Smooth muscle cell of the brain vasculature (primary cell): ENCODE measurements at places on chromosomes 7 and 10.
A peak's percentile ranks its signal among the peaks of the same experiment; 100 is the strongest.

GRCh38 chr10:45548068-45548467, 124.5 kb downstream of the ZFAND4 start:
- DNase-seq, result no peak

DNA sequence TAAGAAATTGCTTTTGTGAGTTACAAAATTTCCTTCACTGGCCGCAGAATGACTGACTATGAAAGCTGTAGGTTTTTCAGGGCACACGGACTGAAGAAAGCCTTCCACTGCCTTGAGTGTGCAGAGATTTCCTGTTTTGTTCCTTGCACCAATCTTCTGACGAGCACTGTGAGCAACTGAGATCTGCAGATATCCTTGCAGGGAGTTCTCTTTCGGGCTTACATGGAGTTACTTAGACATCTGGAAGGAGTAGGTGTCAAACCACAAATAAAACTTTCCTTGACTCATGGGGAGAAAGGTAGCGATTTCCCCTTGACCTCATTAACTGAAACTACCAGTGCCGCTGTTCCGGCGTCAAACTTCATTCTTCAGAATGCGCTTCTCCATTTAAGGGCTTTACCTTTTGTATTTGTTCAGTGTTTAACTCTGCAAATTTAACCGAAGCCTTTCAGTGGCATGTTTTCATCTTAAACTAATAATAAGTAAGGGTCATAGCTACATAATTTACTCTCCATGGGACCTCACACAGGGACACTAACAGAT, 1175.3 kb downstream of the GATA3 start:
- DNase-seq, result no peak

DNA sequence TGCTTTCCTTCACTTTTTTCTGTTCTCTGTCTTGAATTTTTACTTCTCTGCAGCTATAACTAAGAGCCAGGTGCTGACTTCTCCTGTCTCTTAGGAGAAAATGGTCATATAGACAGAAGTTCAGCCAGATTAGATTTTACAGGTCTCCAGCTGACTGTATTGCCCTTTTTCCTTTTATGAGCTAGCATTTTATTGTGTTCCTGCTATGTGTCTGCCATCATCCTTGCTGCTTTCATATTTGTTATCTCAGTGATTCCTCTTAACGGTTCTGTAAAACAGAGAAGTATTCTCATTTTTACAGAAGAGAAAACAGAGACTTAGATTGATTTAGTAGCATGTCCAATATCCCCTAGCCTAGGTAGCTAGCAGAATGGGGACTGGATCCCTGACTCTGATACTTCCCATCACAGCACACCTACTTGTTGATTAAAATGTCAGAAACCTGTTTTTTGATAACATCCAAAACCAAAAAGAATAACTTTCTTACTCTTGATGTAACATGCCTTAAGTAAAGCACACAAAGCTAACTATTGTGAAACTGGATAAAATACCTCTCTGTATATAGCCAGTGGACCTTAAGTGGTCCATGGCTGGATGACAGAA, 5.2 kb downstream of the KAT6B start:
- no peak for DNase-seq

- no peak for DNase-seq
Measured at GRCh38 chr7:15753887-15754579, 67.5 kb upstream of the MEOX2 start.

GRCh38 chr7:103425177-103425576, 20.8 kb downstream of the SLC26A5 start:
- no peak for DNase-seq

DNA sequence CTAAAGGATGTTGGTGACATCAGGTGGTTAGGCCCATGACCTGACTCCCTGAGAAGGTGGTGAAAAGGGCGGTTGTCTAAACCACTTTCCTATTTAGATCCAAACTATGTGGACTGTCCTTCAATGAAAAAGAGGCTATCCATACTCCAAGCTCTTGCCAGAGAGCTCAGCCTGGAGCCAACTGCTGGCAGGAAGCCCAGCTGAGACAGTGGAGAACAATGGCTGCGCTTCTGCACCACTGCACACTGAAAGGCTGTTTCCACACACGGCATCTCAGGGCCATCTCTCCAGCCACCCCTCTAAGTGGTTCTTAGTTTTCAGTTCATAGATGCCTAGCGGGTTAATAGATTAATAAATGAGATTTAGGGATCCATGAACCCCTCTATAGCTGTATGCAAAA, 488.8 kb upstream of the ZMIZ1 start:
- no peak for DNase-seq

- DNase-seq, result no peak
Measured at GRCh38 chr10:91411621-91412020, 1.5 kb downstream of the HECTD2 start.

- no peak for DNase-seq
Measured at GRCh38 chr7:19437446-19437845, 271.4 kb downstream of the POLR1F start.

DNA sequence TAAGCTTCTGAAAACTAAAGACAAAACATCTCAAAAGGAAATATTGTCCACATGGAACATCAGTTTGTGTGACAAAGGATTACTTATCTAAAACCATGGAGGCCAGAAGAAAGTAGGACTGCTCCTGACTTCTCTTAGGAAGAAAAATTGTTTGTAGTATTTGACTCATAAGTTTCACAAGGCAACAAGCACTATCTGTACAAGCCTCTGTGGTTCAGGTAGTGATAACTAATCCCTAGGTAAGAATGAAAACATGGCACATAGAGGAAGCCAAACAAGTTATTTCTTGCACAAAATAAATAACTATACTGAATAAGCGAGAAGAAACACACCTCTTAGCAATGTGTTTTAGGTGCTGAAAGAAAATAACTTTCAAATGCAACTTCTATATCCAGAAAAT, 30.3 kb downstream of the TFPI2 start:
- no peak for DNase-seq

DNA sequence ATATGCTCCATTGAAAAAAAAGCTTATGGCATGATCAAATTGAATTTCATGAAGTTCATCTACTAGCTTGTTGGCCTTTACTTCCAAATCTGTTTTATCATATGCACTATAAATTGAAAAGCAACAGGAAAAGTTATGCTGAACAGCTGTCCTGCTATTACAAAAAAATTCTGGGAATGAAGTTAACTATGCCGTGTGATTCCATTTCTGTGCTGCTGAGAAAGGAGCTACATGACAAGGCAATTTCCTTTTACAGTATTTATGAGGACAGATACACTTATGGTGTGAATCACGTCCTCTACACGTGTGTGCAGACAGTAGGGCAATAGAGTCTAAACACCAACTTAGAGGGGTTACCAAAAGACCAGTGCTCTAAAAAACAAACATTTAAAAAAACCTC, 426.5 kb upstream of the AKR1E2 start:
- no peak for DNase-seq

GRCh38 chr10:67808704-67809103, 29.3 kb downstream of the DNAJC12 start:
- DNase-seq, result no peak

- DNase-seq, result no peak
Measured at GRCh38 chr7:141200191-141201108, 126.6 kb downstream of the TMEM178B start.

- DNase-seq, result no peak
Measured at GRCh38 chr10:24255115-24255880, 46.4 kb downstream of the KIAA1217 start.

GRCh38 chr7:43164757-43165156, 52.3 kb downstream of the HECW1 start:
- DNase-seq, result peak; percentile 87

DNA sequence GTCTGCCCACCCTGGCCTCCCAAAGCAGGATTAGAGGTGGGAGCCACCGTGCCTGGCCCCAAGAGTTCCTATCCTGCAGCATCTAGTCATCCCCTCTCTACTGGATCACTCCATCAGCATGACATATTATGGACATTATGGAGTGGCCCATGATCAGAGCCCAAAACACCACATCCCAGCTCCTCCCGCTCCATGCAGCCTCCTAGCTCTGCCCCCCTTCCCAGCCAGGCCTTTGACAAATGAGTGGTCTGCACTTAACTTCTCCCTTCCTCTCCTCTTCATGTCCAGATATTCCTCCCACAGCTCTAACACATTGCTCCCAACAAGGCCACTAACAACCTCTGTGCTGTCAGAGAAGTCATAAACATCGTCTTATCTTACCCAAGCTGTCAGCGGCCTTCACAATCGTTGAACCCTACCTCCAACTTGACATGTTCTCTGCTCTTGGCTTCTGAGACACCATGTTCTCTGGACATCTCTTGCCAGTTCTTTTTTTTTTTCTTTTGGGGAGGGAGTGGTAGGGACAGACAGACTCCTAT, 187.6 kb downstream of the NSUN6 start:
- no peak for DNase-seq

GRCh38 chr7:104956753-104957450, 57.1 kb upstream of the KMT2E start:
- DNase-seq, result no peak

DNA sequence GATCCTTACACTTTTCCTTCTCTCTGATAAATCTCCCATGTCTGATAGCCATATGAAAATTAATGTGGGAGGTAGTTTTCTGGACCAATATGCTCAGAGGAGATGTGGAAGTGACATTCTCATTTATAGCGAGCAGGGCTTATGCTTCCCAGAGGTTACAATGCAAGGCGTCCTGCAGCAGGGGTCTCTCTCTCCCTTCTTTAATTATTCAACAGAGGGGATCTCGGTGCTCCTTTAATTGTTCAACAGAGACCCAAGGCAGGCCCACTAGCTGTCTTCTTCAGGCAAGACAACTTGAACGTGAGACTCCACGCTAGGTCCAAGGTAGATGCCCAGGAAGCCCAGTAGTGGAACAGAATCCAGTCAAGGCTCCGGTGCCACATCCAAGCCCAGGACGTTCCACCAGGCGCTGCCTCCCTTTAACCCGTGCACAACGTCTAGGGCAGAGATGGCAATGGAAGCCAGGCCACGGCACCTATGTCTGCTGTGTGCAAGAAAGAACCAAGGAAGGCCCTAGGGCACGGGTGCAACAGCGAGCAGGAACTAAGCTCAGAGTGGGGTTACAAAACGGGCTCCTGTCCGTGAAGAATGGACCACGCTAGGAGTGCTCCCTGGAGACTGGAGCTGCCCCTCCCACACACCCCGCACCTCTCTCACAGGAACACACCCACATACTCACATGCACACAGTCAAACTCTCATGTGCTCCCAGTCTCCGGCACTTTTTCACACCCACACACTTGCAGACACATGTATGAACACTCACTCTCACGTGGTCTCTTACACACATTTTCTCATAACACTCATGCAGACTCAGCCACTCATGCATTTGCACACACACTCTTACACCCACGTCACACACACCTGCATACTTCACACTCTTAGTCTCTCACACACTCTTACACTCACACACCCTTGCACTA, 230.4 kb downstream of the TNS3 start:
- no peak for DNase-seq

DNA sequence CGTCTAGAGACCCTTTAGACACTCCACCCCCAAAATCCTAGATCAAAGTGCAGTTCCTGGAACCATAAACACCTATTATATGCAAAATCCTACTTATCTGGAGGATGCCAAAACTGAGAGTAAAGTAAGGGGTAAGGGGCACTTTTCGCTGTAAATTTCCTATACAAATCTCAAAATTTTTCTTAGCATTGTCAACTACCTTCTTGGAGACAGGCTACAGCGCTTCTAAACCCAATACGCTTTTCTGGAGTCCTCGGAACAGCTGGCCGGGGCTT, 10.4 kb downstream of the TWIST1 start:
- DNase-seq, result no peak
